Choroid plexus epithelial cell (primary cell): ENCODE measurements at places on chromosomes 5 and 9.

GRCh38 chr5:9284272-9284671 lies 261.6 kb downstream of the SEMA5A start:
- DNase-seq: no peak

DNA sequence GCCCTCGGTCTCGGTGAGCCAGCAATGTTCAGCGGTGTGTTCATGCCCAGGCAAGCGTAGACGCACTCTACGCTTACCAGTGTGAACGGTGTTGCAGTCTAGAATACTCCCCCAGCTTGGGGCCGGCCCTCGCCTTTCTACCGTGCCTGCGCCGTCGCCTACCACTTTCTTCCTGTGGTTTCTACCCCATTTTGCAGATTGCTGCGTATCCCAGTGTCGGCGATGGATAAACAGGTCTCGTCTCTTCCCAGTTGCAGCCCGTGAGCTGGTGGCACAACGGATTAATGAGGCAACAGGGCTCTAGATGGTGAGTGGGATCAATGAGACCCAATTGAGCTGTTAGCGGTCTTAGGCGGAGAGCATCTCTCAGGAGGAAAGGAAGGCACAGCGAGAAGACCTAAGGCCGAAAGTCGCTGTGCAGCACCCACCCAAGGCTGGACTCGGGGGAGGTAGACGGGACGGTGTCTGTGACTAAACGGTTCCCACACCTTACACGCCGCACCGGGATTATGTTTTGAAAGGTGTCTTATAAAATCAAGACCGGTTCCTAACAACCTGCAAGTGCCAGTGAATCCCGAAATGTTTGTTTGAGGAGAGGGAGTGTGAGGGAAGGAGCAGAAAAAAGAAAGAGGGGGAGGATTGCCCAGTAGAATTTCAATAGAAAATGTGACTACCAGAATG lies 5.8 kb downstream of the OTP start:
- DNase-seq: no peak

- no peak for DNase-seq
Observed at GRCh38 chr5:41683181-41683580, 172.8 kb upstream of the PLCXD3 start.

DNA sequence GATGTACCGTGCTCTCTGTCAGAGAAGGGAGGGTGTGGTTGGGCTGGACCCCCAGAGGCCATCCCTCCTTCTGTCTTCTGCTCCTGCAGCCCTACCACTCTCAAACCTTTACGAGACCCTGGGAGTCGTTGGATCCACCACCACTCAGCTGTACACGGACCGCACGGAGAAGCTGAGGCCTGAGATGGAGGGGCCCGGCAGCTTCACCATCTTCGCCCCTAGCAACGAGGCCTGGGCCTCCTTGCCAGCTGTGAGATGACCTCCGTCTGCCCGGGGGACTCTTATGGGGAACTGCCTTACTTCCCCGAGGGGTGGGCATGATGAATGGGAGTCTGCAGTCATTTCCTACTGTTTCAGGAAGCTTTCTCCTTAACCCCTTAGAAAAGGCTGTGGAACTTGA lies 17.5 kb downstream of the TGFBI start:
- DNase-seq: no peak

DNA sequence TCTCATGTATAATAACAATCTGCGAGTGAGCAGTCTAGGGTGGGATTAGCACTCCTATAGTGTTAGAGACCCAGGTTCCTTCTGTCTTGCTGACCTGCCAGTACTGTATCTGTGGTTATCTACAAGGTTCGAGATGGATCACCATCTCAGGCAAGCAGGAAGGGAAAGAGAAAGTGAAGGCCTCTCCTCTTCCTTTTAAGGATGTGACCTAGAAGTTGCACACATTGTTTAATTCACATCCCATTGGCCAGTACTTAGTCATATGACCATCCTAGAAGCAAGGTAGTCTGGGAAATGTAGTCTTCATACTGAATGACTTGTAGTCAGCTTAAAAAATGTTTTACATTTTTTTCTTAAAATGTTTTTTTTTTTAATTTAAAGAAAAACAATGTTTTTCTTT lies 168.6 kb downstream of the CARTPT start:
- DNase-seq: peak; percentile 96

GRCh38 chr5:135508496-135509005 lies 27.2 kb downstream of the NEUROG1 start:
- DNase-seq: no peak

DNA sequence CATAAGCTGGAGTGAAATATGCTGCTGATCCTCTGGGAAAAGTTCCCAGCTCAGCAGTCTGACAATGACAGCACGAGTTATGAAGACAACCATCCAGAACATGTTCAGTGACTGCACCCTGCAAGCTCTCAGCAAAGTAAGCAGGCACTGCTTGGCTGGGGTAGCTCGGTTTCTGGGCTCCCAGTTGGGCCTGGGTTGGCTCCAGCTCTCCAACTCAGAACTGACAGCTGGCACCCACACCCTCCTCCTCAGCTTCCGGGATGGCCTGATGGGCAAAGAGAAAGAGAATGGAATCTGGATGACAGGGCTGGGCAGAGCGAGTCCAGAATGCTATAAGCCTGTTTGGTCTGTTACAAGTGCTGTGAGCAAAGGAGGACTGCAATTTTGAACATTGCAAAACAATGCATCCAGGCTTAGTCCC lies 185.0 kb downstream of the CSNK1G3 start:
- DNase-seq: no peak

DNA sequence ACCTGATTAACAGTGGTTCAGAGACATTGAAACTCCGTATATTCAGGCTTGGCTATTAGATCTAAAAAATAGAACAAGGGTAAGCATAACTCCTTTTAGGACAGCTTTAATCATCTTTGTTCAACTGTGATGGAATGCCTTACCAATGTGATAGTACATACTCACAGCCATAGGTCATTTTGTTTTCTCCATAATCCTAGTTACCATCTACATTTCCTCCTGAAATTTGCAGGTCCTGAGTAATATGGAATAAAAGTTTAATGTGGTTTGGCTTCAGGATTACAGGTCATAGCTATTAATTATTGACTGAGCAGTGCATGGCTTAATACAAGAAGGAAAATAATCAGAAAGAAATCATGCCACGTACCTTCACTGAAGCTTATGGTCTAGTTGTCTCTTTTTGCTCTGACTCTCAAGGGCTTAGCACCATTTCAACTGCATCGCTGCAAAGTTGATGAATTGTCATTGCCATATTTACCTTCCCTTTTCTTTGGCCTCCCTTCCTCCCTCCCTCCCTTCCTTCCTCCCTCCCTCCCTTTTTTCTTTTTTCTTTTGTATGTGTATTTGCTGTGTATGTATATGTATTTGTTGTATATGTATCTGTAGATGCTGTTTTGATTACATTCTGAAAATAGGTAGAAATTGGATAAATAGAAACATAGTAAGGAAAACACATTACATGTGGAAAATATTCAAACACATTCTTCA lies 250.9 kb upstream of the ZNF608 start:
- DNase-seq: peak; percentile 48

DNA sequence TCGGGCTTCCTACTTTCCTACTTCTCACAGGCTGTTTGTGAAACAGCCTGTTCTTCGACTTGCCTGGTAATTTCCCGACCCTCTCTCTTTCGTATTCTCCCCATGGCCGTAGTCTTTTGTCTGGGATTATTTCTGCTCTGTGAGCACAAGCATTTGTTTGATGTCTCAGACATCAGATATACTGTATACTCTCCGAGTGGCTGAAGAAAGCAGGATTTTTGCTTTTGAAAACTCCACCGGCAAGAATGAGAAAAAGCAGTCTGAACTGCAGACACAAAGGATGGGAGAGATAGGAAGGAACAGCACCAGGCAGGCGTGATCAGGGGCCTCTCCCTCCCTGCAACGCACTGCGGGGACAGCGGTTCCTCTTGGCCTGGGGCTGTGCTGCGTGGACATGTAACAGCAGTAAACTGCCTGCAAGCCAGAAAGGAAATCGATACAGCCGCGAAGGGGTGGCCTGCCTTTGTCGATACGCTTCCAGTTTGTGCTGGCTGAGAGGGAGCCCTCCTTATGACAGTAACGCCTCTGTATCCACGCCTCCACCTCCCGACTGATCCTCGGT lies 313.9 kb upstream of the TLE4 start:
- no peak for DNase-seq

DNA sequence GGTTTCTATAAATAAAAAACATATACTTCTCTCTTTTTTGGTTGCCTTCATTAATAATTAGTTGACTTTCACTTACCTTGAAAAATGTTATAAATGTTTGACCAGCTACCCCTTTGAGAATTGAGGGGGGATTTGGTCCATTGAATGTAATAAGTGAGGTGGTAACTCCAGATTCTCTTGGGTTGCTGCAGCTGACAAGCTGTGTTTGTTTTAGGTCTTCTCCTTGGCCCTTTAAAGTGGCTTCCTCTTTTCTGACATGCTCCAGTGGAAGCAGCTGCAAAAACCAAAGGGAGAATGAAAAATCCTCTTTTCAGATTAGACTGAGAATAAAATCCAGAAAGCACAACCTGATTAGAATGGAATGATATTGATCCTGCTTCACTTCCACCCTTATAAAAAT lies 410.5 kb downstream of the TMEM38B start:
- DNase-seq: no peak

DNA sequence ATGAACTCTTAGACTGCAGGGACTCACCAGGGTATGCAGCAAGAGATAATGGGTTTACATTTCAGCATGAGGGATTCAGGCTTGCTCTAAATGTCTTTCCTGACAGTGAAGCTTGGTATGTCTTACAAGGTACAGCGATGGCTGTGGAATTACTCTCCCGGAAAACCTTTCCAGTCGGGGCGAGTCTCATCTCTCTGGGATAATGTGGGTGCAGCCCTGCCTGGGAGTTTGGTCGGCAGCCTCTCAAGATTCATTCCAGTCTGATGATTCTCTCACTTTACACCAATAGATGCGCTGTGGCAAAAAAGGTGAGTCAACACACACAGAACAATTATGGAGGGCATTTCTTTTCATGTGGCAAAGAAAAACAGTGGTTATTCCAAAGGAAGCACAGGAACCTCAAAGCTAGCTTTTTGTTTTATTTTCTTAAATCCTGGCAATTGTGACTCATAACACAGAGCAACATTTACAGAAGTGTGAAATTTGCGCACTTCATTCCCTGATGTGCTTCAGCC lies 190.3 kb downstream of the DCP2 start:
- peak; percentile 67 for DNase-seq

DNA sequence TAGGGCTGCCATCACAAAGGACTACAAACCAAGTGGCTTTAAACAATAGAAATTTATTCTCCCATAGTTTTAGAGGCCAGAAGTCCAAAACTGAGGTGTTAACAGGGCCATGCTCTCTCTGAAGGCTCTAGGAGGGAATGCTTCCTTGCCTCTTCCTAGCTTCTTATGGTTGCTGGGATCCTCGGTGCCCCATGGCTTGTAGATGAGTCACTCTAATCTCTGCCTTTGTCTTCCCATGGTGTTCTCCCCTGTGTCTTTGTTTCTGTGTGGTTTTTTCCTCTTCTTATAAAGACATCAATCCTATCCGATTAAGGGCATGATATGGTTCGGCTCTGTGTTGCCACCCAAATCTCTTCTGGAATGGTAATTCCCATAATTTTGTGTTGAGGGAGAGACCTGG lies 178.8 kb upstream of the NREP start:
- no peak for DNase-seq

DNA sequence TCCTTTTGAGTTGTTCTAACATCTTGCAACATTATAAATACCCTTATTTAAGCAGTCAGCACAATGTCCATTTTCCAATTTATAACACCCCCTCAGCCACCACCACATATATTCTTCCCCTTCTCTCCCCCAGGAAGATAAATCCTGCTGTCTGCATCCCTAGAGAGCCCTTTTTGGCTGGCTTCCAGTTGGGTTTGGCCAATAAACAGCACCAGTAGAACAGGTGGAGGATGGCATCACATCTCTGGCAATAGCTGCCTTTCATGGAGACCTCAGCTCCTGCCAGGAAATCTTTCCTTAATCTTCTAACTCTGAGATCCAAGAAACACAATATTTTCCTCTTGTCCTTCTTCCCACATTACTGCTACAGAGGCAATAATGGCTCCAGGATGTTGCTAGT lies 53.7 kb downstream of the TRIM36 start:
- no peak for DNase-seq

- peak; percentile 53 for DNase-seq
Observed at GRCh38 chr5:126525630-126526245, 69.3 kb downstream of the ALDH7A1 start.

DNA sequence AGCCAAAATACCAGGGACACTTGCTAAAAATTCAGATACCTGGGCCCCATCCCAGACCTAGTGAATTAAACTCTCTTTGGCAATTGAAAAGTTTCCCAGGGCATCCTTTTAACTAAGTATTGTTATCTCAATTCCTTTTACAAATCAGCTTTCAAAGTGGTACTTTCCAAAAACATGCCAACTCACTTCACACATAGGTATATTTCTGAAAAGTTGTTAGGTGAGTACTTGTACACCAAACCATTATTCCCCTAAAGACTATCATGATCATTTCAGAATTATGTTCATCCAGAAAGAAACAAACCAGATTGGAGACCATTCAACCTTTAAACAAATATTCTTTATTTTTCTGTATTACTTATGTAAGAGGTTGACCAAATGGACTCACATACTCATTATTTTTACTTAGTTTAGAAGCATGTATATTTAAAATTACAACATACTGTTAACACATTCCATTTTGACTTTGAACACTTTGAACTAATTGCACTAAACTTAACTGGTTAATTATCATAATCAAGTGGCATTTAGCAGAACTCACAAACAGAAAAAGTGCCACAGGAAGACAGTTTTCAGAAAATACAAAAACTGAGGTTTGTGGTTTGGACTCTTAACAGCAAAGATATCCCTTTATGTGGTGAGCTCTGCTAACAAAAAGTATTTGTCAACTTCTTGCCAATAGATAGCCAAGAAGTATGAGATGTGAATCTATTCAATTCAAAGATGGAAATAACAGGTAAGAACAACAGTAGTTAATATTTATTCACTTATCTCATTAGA lies 40.7 kb downstream of the KIAA0825 start:
- peak; percentile 17 for DNase-seq

GRCh38 chr5:43642428-43642827 lies 39.4 kb downstream of the NNT start:
- DNase-seq: peak; percentile 19

GRCh38 chr5:179385914-179386313 lies 40.7 kb upstream of the ADAMTS2 start:
- no peak for DNase-seq

DNA sequence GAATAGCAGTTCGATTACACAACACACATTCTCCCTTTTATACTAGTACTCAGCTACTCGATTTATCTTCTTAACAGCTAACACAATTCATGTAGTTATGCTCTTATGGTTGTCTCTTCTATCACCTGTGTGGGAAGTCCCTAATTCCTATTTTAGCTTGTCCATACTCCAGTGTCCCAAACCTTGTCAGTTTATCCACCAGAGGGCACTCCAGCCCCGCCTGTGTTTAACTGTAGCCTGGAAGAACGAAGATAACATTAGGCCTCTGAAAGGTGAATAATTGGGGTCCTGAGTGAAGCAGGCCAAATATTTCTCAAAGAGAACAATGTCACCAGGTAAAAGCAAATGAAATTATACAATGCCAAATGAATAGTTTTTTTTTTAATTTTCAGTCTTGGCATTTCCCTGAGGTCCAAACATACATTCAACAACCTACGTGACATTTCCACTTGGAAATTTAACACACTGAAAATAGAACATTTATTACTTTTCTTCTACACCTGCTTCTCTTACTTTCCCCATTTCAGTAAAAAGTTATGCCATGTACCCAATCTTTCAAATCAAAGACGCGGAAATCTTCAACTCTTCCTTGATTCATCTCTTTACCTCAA lies 560.7 kb downstream of the HTR1A start:
- peak; percentile 64 for DNase-seq

- DNase-seq: peak; percentile 87
Observed at GRCh38 chr5:57650360-57651069, 167.9 kb upstream of the ACTBL2 start.

GRCh38 chr9:85292261-85292660 lies 449.5 kb downstream of the AGTPBP1 start:
- no peak for DNase-seq

GRCh38 chr9:10678010-10678409 lies 65.2 kb upstream of the PTPRD start:
- DNase-seq: peak; percentile 23
